Fibroblast of skin of right quadriceps (primary cell): ENCODE measurements at places on chromosomes 11 and 22.

- DNase-seq: no peak
Observed at GRCh38 chr22:43441216-43441615, 29.4 kb downstream of the MPPED1 start.

DNA sequence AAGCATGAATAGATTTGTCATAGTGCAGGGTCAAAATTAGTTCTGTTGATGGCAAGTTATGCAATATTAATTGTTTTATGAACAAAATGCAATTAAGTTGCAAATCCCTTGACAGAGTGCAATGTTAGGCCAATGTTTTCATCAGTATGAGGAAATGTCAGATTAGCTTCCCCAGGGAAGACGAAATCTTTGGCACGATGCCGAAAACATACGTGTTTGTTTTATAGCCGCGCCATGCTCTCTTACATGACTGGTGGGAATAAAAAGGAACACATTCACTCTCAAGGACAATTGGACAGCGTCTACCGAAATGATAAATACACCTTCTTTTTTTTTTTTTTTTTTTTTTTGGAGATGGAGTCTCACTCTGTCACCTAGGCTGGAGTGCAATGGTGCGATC is 27.0 kb downstream of the MFNG start:
- no peak for DNase-seq

DNA sequence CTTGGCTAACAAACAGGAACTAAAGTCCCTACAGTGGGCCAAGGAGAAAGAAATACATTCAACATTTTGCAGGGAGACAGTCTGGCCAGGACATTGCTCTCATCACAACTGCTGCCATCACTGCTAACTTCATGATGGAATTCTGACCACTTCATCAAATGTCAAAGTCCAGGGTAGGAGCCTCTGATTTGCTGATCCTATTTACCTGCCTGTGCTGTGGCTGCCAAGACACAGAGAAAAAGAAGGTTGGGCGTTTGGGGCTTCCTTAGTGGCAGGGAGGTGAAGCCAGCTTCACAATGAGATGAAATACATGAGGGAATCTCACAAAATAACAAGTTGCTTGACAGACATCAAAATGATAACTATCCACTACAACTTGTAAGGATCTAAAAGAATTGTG is 343.9 kb upstream of the CADM1 start:
- DNase-seq: no peak

DNA sequence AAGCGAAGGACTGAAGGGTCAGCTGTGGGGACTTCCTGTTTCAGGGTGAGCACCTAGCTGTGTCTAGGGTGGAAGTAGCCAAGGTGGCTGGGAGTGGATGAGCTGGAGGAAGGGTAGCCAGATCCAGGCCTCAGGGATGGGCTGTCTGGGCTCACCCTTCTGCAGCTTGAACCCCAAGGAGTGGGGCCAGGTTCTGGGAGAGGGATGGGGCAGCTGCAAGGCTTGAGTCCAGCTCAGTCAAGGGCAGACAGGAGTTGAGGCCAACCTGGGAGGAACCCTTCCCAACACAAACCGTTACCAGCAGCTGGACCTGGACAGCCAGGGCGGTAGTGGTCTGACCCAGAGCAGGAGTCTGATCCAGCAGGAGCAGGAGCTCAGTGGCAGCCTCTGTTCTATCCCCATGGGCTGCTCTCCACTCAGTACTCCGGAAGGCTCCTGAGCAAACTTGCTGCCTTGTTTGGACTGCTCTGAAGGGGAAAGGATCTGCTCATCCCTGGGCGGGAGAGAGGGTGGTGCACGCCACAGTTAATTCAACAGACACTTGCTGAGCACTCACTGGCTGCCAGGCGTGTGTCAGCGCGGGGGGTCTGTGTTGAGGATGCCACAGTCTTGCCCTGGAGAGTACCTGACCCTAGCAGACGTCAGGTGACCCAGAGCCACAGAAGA is 53.8 kb upstream of the THY1 start:
- no peak for DNase-seq

GRCh38 chr22:48841881-48842582 is 985.6 kb downstream of the BRD1 start:
- no peak for DNase-seq

DNA sequence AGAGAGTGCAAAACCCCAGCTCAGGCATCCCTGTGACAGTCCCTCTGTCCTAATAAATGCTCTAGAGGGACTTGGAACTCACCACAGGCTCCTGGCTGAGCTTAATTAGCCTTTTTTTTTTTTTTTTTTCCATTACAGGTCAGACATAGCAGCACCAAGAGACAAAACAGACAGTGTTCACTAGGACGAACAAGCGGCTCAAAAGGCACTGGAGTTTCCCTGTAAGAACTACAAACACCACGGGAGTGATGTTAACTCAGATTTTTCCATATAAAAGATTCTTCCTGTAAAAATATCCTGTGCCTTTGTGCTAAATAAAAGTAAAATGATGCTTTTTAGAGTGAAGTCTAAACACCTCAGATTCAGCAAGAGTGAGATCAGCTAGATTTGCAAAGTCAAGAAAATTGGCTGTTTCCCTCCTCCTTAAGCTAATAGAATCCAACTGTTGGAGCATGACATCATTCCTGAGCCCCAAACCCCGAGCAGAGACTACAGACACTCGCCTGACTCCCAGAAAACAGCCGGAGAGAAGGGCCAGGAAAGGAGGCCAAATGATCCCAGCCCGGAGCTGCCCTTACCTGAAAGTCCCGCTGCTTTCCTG is 101.0 kb upstream of the AKIP1 start:
- peak; percentile 49 for DNase-seq

GRCh38 chr11:129967996-129968395 is 34.6 kb downstream of the PRDM10 start:
- no peak for DNase-seq

GRCh38 chr22:47450876-47451475 is 688.5 kb downstream of the TBC1D22A start:
- no peak for DNase-seq
